ENCODE measurements at places on chromosomes 11 and 22.

- DNase-seq, result no peak
Measured at GRCh38 chr11:73198677-73199076, 19.4 kb upstream of the P2RY2 start.

DNA sequence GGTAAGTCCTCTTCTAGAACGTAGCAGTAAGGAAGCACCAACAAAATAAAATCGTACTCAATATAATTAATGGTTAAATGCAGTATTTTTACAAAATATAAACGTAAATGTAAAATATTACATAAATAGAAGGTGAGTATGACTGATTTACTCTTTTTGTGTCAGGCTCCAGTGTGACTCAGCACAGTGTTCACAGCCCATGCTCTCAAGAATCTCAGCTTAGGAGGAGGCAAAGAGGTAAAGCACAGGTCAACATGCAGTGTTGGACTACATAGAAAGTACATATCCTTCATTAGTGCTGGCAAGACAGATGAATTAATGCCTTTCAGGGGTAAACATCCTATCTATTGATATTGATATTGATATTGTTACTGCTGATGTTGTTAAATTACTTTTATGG, 2050.6 kb upstream of the RAG2 start:
- no peak for DNase-seq

DNA sequence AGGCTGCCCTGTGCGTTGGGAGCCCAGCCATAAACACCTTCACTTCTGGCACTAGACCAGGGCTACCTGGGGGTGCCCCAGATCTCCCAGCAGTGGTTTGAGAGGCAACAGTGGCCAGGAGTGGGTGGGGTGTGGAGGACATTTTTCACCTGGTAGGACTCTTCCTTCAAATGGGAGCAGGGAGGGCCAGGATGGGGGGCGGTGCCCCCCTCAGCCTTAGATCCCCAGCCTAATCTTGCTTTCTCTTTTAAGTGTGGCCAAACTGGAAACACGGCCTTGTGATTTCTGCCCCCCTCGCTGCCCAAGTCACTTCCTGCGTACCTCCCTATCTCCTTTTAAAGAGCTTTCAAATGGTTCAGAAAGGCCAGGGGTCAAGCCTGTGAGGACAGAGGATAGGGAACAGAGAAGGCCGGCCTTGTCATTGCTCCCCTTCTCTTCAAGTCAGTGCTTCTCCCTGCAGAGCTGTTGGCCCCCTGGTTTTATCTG, 800 bp downstream of the KCNJ5 start:
- no peak for DNase-seq

DNA sequence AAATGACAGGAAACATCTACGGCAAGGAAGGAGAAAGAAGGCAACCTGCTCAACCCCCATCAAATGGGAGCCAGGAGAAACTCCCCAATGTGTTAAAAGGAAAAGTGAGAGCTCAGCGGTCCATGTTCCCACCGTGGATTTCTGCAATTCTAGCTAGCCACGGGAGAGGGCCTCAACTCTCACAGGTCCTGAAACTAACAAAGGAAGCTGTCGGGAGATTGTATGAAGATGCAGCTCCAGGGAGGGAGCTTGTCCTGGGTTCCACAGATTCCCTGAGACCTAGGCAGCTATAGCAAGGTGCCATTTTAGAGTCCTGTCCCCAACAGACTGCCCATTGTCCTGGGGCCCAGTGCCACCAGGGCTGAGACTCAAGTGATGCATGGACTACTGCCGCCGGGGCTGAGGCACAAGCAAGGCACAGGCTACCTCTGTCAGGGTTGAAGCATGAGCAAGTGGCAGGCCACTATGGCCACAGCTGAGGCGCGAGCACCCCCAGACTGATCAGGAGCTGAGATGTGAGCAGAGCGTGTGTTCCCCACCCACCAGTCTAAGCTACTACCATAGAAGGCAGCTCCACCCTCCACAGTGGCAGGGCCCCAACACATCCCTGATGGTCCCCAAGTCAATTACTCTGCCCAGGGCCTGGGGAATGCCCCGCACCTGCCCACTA, 31.3 kb downstream of the RSF1 start:
- no peak for DNase-seq

DNA sequence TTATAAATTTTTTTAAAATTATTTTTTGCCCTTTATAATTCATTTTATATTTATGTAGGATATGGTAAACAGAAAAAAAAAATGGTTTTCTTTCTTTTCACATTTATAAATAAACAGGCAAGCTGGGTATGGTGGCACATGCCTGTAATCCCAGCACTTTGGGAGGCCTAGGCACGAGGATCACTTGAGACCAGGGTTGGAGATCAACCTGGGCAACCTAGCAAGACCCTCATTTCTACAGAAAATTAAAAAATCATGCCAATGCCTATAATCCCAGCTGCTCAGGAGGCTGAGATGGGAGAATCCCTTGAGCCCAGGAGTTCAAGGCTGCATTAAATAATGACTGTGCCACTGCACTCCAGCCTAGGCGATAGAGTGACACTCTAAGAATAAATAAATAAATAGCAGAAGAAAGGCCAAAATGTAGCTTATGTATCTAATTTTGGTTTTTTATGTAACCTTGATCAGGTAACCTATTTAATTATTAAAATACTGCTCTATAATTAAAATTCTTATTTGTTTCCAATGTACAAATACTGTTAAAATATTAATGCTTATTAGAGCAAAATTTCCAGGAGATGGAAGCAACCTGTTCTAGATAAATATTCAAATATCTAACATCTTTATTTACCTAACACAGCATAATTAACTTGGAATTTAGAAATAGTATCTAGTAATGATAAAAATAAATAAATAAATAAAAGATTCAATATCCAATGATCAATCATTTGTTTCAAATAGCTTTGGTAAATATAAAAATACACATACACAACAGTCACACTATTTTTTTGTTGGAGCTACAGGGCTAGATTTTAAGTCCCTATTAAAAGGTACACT, 21.4 kb downstream of the PI4KA start:
- no peak for DNase-seq

- no peak for DNase-seq
Measured at GRCh38 chr11:66866511-66866986, 9.7 kb downstream of the LRFN4 start.

DNA sequence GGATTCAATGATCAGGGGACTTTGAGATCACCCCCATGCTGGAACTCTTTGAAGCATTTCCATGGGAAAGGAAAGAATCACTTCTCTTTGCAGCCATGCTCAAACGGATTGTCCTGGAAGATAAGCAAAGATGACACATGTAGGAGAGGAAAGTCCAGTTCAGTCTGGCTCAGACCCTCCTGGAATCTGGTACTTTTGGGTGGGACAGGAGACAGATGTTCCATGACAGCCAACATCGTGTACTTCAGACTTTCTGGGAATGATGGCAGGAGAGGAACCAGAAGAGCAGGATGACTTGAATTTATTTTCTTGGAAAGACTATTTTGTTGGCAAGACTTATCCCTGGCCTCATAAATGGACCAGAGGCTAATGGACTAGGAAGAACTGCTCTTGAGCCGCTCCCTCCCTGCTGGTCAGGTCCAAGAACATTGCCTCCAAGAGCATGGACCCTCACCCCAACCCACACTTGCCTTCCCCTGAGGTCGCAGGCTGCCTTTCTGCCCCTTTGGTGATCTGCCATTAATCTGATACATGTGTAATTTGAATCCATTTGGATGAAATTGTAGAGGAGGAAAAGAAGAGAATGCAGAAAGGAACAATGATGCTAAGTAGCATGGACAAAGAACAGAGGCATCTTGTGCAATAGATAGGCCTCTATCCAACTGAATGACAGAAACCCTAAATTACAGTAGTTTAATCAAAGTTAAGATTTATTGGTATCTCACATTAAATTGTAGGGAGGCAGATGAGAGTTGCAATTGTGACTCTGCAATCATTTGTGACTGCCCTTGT, 201.0 kb downstream of the SNX19 start:
- DNase-seq, result no peak

- no peak for DNase-seq
Measured at GRCh38 chr11:102762361-102762767, 18.1 kb downstream of the MMP10 start.

Measured in astrocyte of the cerebellum (primary cell).